ENCODE measurements at places on chromosomes 16 and 17. TPM values are rescaled to one million over a fixed set of nuclear protein-coding genes. Genes with fewer than 3 reads are reported as not detected.

The CCL18 gene
- polyA plus RNA-seq: 461 TPM

The SEPTIN12 gene
- polyA plus RNA-seq: 0.14 TPM

The RASL10B gene
- 0.80 TPM for polyA plus RNA-seq

The TBX6 gene
- 2.6 TPM for polyA plus RNA-seq

The C16orf78 gene
- polyA plus RNA-seq: not detected

The DHRS7C gene
- polyA plus RNA-seq: 0.07 TPM

The SLFN11 gene
- polyA plus RNA-seq: 9.4 TPM

The C16orf89 gene
- 0.71 TPM for polyA plus RNA-seq

The PMP22 gene
- polyA plus RNA-seq: 74.0 TPM

The BOLA2B gene
- polyA plus RNA-seq: 131 TPM

The SLC46A1 gene
- 10.5 TPM for polyA plus RNA-seq

The HIC1 gene
- 4.2 TPM for polyA plus RNA-seq

The TPSD1 gene
- 1.1 TPM for polyA plus RNA-seq

The HOXB6 gene
- 1.0 TPM for polyA plus RNA-seq

The CES4A gene
- 14.6 TPM for polyA plus RNA-seq

The PRSS53 gene
- polyA plus RNA-seq: 2.9 TPM

The SYNGR2 gene
- polyA plus RNA-seq: 149 TPM

The KRTAP3-1 gene
- 0.09 TPM for polyA plus RNA-seq

The CACNA1G gene
- polyA plus RNA-seq: 0.27 TPM

The KRT23 gene
- polyA plus RNA-seq: 30.7 TPM

The SLFN12L gene
- polyA plus RNA-seq: 1.2 TPM

The FOXL1 gene
- polyA plus RNA-seq: 0.62 TPM

The KSR1 gene
- polyA plus RNA-seq: 32.8 TPM

The DRC7 gene
- polyA plus RNA-seq: 0.32 TPM

The NAGS gene
- polyA plus RNA-seq: 1.6 TPM

The CCL7 gene
- 5.4 TPM for polyA plus RNA-seq

The MT1M gene
- 97.7 TPM for polyA plus RNA-seq

The GPATCH8 gene
- polyA plus RNA-seq: 11.1 TPM

The DOC2B gene
- polyA plus RNA-seq: 4.4 TPM

The PYY gene
- polyA plus RNA-seq: 6.8 TPM

The BIRC5 gene
- 6.8 TPM for polyA plus RNA-seq

The TMC8 gene
- polyA plus RNA-seq: 196 TPM

The ATP2C2 gene
- 0.94 TPM for polyA plus RNA-seq

The HID1 gene
- 9.9 TPM for polyA plus RNA-seq

The C17orf58 gene
- 15.7 TPM for polyA plus RNA-seq

The SPATA33 gene
- polyA plus RNA-seq: 8.1 TPM

The PER1 gene
- 71.9 TPM for polyA plus RNA-seq

The TBC1D3I gene
- 0.87 TPM for polyA plus RNA-seq

The SHISA6 gene
- polyA plus RNA-seq: 0.02 TPM

The GPR142 gene
- polyA plus RNA-seq: 0.16 TPM

The EME1 gene
- polyA plus RNA-seq: 1.4 TPM

The PLEKHG4 gene
- polyA plus RNA-seq: 16.8 TPM

The HS3ST6 gene
- 1.3 TPM for polyA plus RNA-seq

The SOX15 gene
- 5.2 TPM for polyA plus RNA-seq

The CFAP97D1 gene
- polyA plus RNA-seq: 0.11 TPM

The KRT20 gene
- 3.8 TPM for polyA plus RNA-seq

The NAA60 gene
- 36.0 TPM for polyA plus RNA-seq

The KRTAP4-5 gene
- polyA plus RNA-seq: not detected

The OTOP3 gene
- 0.05 TPM for polyA plus RNA-seq

The TLCD2 gene
- 1.5 TPM for polyA plus RNA-seq

The GLTPD2 gene
- polyA plus RNA-seq: 0.16 TPM
